LNCaP clone FGC (cell line): ENCODE measurements at places on chromosomes 2 and 18.

DNA sequence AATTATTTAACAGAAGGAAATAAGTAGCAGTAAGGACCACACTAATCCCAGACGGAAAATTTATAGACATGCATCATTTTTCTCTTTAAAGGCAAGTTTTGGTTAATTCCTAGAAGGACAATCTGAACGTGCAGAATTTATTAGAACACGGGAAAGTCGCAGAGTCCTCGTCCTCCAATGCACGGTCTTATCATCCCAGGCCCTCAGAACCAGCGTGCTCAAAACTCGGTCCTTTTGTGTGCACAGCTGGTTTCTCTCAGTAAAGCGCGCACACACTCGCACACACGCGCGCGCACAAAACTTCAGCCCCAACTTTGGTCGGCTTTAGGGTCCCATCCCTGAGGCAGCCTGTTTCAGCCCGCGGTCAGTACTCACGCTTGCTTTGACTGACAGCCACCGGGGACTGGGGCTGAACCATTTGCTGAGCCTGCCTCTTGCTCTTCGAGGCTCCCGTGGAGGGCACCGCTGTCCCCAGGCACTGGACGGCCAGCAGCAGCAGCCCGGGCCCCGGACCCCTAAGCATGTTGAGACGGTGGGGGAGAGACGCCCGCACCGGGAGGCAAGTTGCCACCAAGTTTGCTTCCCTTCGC, 493 bp downstream of the FN1 start:
- DNase-seq, result no peak

DNA sequence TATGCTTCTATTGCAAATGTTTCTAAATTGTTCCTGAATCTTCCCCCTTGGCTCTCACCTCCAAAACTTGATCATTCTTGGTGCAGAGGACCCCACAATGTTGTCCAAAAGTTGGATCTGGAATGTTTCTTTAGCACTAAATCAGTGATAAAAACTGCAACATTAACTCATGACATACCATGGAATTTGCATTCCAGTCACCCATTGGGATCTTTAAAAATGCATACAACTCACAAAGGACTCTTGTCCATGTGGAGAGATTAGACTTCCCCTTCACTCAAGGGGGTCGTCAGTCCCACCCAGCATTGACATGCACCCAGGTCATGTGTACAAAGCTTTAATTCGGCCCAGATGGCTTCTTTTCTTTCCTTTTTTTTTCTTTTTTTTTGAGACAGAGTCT, 169.3 kb downstream of the SETBP1 start:
- DNase-seq, result no peak

DNA sequence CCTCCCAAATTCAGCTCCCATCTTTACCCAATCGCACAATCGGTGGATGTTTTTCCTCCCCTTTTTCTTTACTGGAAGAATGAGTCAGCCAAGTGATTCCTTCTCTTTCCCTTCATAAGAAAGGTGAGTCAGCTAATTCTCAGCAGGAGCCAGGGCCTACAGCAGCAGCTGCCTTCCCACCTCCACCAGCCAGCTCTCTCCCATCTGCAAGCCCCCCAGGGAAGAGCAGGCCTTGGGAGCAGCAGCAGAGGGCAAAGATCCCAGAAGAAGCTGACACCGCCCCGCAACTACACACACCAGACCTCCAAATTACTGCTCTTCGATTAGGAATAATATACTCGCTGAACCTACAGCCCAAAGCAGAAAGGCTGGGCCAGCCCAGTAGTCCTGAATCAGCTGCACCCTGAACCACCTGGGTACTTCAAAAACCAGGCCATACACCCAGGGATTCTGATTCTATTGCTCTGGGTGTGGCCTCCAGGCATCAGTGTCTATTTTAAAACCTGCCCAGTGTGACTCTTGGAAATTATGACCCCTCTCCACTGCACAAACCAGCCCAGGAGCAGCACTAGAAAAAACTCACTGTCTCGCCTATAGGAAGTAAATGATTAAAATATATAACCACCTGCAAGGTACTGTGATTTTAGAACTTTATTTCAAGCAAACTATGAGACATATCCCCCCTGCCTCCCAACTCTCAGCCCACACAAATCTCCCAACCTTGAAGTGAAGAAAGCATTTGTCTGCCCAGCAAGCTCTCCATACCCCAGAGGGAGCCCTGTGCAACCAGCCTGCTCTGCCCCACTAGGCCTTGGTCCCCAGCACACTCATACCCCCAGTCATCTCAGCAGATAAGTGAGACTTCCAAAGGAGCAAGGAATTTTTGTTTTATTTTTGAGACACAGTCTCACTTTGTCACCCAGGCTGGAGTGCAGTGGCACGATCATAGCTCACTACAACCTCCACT, 7.3 kb downstream of the SFXN5 start:
- no peak for DNase-seq

DNA sequence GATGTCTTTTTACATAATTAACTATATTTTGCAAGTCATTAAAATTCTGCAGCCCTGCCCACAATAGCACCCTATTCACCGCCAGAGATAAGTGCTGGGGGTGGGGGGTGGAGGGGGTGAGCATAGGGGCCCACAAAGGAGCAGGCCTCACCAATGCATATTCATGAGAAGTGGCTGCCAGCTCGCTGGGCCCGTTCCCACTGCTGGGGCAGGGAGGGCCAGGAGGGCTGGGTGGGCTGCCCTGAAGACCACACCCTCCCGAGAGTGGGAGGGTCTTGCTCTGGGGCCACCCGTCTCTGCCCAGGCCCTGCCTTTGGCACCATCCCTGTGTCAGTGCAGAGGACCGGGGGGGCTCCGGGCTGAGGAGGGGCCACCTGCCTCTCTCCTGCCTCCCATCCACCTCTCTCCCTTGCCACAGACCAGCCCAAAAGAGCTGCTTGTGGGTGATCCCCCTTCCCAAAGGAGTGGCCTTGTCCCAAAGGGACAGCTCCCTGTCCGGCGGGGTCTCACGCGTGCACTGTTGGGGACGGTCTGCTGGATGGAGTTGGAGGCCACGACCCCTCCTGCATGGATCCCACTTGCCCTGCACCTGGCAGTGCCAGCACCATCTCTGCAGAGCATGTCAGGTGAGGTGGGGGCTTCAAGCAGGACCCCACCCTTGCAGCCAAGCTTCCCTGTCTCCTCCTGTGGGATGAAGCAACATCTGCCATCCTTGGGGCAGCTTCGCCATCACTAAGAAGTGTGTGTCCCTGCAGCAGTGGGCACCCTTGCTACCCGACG, 138.8 kb upstream of the GPC1 start:
- no peak for DNase-seq

DNA sequence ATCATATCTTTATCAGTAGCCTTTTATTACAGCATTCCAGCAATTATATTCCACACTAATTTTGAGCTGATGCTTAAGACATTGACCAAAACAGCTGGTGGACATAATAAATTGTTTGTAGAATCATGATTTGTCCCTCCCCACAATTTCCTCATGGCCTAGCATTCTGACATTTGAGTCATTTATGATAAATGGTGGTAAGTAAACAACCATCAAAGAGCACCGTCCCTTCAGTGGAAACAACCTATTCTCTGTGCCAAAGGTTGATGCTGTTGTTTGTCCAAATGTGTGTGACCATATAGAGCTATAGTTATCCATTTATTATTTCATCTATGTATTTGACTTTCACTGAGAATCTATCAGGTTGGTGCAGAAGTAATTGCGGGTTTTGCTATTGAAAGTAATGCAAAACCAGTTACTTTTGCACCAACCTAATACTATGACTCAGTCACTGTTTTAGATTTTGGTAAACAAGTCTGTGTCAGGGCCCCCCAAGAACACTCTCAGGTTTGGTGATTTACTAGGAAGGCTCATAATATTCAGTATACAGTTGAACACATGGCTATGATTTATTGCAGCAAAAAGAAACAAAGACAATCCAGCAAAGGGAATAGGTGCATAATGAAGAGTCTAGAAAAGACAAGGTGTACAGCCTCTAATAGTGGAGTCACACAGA, 608.7 kb upstream of the REG3G start:
- no peak for DNase-seq

DNA sequence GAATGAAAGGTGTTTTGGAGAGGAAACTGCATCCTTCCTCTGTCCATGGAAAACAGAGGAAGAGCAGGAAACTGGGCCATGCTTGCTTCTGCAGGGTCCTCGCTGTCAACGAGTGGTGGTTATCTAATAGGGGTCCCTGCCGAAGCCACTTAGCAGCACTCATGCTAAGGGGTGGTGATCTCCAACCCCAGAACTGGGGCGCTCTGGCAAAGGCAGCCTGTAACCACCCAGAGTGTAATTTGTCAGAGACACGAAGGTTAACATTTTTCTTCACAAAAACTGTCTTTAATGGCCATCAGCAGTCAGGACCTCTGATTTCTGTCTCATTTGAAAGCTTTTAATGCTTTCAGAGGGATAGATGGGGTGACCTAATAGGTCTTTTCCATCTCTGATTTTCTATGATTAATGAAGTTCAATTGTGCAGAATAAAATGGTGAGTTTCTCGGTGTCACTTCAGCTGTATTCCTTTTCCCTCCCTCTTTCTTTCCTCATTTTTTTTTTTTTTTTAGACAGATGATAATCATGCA, 231.3 kb upstream of the CELF4 start:
- no peak for DNase-seq
